T-helper 17 cell (primary cell): ENCODE measurements at places on chromosomes 12 and 14. TPM values are rescaled to one million over a fixed set of nuclear protein-coding genes. Genes with fewer than 3 reads are reported as not detected.

- no peak for DNase-seq
These were observed 240.3 kb downstream of the ZFP36L1 start for GRCh38 chr14:68552602-68553001.

DNA sequence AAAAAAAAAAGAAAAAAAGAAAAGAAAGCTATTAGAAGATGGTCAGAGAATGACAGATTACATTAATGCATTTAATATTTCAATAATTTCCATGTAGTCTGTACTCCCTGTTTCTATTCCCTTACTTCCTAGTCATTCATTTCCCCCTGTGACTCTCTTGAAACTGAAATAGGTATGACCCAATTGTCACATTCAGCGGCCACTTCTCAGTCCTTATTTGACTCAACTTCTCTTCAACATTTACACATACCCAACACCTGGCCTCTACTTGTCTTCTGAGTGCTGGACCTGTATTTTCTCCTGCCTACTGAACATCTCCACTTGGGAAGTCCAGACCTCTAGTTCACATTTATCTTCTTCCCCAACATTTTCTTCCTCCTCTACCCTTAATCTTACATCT is 7.2 kb downstream of the EEA1 start:
- no peak for DNase-seq

- no peak for DNase-seq
These were observed 1.3 kb downstream of the ZFHX2 start for GRCh38 chr14:23550131-23550811.

GRCh38 chr14:100049220-100049619 is 16.0 kb upstream of the EVL start:
- no peak for DNase-seq

The NXPH4 gene
- not detected for total RNA-seq

The SERPINA6 gene
- not detected for total RNA-seq
